ENCODE measurements at places on chromosomes 6 and 20.

DNA sequence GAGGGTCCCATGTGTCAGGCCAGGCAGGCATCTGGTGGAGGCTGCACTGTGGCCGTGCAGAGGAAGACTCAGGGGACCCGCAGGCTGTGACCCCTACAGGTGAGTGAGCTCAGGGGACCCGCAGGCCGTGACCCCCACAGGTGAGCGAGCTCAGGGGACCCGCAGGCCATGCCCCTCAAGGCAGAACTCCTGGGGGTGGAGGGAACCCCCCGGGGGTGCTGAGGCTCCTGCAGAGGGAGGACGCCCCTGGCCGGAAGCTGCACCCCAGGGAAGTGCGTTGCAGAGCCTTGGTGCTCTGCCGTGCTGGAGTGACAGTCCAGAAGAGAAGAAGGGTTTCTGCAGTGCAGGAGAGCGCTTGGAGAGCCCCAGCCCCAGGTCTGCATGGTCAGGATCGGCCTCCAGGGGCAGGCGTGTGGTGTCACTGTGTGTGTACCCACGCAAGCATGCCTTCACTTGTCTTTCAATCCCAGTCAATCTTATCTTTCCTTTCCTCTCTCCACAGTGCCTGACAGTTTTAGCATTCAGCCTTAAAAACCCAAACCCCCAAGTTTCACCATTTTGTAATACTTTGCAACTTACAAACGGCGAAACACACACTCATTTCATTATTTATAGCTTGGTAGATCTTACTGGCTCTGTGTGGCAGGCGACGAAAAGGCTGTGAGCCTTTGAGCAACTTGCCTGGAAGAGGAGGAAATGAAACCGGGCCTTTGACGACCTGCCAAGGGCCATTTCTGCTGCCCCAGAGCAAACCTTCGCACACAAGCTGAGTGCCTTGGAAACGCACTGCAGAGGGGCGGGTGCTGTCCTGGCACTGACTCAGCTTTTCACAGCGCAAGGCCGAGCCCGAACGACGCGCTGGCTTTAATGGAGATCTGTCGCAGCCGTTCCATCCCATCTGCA, 101.4 kb upstream of the AGPAT4 start:
- DNase-seq: no peak

DNA sequence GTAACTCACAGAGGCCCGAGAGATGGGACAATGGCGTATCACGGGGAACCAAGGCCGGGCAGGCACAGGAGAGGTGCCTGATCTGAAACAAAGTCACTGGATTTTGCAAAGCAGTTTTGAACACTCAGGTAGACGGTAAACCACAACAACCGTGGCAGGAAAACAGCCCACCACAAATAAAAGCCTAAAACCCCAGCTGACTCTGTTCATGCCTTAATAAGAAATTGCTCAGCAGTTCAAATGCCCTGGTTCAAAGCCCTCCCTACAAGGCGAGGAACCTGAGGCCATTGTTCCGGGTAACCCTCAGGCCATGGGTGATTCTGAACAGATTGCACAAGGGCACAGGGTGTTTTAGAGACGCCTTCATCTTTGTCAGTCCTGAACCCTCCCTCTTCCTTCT, 114.2 kb downstream of the MAP3K7 start:
- DNase-seq: peak; percentile 83

GRCh38 chr6:43076464-43077332, 584 bp downstream of the PTK7 start:
- DNase-seq: peak; percentile 41

GRCh38 chr6:63504777-63505384, 67.4 kb upstream of the LOC128125822 start:
- DNase-seq: no peak

GRCh38 chr20:54151511-54152226, 22.1 kb downstream of the CYP24A1 start:
- DNase-seq: no peak

DNA sequence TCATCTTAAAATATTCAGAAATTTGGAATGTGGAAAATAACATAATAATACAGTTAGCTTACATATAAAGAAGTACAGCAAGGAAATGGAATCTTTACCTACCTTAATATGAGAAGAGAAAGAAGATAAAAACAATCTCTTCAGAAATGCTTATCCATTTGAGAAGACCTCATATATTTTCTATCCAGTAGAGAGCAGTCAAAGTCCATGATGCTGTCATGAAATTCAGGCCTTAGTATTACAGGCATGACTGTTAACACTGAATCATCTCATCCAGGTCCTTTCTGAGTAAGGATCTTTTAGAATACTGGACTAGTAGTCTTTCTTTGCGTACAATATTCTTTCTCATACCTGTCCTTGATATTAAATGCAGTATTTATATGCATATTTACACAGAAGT, 713.4 kb downstream of the CD109 start:
- no peak for DNase-seq

DNA sequence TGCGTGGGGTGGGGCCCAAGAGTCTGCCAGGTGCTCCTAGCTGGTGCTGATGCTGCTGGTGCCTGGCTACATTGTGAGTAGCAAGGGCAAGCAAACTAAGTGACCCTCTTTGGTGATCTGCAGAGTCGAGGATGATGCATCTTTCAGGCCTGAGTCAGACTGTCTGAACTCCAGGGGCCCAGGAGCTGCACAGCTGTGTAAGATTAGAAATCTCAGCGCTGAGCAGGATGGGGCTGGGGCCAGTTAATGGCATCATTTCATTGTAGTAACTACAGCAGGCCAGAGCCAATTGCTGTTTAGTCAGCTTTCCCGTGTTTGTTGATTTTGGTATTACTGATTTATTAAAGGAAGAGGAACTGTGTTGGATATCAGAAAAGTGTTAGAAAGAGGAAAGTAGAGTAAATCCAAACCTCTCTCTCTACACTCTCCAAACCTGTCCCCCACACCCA, 365.2 kb downstream of the PAX1 start:
- no peak for DNase-seq

DNA sequence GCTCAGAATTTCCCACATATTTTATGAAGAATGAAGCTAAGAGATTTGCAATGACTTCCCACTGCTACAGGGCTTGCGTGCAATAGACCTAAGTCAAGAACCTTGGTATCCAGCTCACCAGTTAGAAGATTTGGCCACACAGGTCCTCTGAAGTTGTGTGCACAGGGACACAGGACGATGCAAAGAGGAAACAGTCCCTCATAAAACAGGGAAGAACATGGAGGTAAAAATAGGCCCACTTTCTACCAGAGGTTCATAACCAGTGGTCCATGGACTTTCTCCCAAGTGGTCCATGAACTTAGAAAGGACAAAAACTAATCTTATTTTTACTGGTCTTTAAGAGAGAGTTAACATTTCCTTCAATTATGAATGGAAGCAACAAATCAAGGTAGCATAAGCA, 1.3 kb downstream of the ZKSCAN4 start:
- no peak for DNase-seq

DNA sequence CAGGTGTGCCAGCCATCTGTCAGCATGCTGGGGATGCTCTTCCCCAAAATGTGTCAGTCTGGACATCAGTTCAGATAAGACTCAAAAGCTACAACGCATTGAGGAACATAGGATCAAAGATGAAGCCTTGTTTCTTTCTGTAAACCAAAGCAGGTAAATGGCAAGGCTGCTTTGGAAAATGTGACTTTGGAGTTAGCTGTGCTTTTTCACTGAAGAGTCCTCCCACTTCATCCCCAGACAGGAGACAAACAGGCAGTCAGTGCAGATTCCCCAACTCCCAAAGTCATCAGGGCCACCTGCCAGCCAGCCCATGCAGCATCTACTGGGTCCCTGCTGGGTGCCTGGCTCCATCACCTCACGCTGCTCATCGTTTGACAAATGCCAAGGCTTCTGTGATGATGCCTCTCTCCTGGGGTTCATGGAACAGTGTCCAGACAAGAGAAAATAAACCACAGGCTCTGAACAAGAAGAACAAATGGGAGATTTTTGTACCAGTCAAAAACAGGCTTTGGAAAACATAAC, 205.0 kb upstream of the BTBD3 start:
- DNase-seq: no peak

DNA sequence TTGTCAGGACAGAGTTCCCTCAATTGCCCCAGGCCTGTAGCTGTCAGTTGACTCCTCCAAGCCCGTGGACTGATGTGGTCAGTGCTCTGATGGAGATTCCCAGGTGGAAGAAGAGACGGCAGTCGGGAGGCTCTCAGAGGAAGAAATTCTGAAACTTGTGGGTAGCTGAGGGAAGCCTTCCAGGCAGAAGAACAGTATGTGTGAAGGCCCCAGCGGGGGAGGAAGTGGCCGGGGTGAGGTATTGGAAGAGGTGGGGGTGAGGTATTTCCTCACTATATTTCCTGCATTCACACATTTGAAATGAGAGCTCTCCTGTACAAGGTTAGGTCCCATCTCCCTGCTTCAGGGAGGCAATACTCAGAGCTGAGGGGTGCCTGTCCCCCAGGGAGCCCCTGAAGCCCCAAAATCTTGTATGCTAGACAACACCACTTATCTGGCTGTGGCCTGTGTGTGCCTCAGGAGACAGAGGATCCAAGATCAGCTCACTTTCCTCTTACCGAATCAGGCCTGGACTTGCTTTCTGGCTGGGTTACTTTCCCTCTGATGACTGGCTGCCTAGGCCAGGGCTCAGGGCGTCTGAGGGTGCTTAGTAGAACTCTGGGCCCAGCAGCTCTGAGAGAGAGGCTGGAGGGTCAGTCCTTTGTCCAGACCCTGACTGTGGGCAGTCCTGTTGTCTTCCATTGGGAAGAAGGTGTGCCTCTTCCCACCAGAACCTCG, 49.3 kb upstream of the MYL9 start:
- peak; percentile 73 for DNase-seq

- no peak for DNase-seq
These were observed 42.6 kb upstream of the PXDC1 start for GRCh38 chr6:3794092-3794491.

GRCh38 chr20:52621401-52621800, 350.8 kb upstream of the TSHZ2 start:
- no peak for DNase-seq

DNA sequence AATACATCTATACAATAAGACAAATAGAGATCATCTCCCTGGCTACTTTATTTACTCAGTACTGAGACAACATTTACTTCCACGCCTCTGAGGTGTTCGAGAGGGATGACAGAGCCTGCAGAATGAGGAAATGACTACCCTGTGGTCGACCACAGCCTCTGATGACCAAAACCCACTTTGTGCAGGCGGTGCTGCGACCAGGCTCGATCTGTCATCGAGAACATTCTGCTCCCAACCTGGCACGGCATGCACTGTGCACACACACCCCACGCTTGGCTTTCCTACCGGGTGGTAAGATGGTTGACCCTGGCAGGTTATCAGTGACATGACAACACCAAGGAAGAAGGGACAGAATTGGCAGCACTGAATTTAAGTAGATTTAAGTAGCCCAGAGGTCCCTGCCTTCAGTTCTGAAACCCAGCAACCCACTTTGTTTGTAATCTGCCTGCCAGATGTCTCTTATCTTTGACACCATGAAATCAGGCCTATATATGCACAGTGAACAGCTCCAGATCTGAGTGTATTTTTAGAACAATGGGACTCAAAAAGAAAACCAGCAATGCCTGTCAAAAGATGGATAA, 42.6 kb downstream of the TTI1 start:
- DNase-seq: no peak

DNA sequence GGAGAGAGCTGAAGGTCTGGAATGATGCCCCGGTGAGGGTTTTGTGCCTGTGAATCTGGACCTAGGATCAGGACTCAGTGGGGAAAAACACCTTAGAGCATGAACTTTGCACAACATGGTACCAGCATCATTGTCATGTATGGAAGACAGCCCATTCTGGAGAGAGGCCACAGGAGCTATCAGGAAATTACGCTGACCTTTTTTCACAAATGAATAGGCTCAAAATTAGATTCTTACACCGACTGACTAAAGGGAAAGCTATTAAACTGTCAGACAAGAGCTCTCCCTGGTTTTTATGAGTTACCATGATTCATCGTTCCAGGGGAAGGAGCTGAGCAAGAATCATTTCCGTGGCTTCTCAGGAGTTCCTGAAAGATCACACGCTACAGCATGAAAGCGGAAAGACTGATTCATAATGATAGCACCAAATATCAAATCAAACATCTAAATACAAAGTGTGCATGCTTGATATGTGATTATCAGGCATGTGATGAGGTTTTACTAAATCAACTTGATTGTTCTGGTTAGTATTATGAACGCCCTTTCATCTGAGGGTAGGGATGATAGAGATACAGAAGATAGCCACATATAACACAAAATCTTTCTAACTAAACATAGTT, 224.9 kb upstream of the SMLR1 start:
- no peak for DNase-seq

DNA sequence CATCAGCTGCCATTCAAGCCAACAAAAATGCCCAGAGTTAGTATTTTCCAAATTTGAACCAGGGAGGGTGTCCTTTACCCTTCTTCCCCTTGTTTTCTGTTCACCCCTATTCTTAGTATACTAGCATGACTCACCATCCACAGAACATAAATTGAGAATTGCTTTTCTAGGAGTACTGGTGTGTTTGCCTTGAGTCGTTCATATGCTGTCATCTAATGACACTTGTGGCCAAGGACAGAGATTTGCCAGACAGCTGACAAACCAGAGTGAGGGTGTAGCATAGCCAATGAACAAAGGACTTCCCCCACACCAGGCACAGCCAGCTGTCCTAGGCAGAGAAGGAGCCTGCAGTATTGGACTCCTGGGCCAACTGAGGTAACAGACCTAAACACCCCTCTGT, 62.2 kb downstream of the FILIP1 start:
- no peak for DNase-seq

DNA sequence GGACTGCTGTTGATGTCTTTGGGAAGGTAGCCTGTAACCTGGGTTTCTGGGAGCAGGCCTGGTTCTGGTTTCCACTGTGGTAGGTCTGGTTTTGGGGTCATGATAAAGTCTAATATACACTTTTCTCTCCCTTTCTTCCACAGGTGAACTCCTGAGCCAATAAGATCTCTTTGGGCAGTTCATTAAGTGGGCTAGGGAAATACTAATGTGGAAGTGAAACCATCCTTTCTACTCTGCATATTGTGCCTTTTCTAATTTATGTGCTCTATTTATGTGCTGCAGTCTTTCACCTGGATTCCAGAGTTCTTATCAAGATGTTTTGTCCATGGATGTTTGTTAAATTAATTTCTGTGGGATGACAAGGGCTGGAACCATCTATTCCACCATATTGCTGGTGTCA, 165.7 kb upstream of the PTPRK start:
- no peak for DNase-seq

DNA sequence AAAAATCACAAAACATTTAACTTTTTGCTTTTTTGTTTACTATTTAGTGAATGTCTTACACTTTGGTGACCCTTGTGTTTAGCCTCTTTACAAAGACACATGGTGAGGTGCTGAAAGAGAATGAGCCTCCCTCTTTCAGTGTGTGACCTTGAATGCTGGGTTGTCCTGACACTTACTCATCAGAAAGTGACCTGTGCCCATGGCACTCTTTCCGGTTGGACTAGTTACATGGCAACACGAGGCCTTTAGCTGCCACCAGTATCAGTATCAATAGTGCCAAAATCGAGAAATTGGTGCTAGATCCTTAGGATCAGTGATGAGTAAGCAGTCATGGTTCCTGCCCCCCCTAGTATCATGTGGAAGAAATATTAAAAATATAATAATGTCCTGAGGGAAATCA, 1.7 kb upstream of the RPL7L1 start:
- DNase-seq: no peak

GRCh38 chr20:8221887-8222419, 89.9 kb downstream of the PLCB1 start:
- no peak for DNase-seq

GRCh38 chr6:56865081-56865875, 89.6 kb upstream of the BEND6 start:
- DNase-seq: no peak

- no peak for DNase-seq
These were observed 140.8 kb downstream of the ALDH8A1 start for GRCh38 chr6:134809130-134809529.

GRCh38 chr6:52788478-52788877, 15.1 kb downstream of the GSTA1 start:
- DNase-seq: no peak

GRCh38 chr20:13294522-13294921, 73.4 kb downstream of the ISM1 start:
- no peak for DNase-seq

Data from DND-41 (cell line).